Chondrocyte (in vitro differentiated cells): ENCODE measurements at places on chromosomes 16 and 17. TPM values are rescaled to one million over a fixed set of nuclear protein-coding genes. Genes with fewer than 3 reads are reported as not detected.

DNA sequence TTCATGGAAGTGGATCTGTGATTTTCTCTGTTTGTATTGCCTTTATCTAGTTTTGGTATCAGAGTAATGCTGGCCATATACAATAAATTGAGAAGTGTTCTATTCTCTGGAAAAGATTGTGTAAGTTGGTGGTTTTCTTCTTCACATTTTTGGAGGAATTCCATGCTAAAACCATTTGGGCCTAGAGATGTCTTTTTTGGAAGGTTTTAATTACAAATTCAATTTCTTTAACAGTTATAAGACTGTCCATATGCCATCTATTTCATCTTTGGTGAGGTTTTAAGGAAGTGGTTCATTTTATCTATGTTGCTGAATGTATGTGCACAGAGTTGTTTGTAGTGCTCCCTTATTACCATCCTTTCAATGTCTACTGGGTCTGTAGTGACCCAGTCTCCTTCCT, 46.0 kb downstream of the CACNG1 start:
- peaks cover 5% of the 10 kb centered on the region for H3K4me1 ChIP-seq
- no peaks in the 10 kb centered on the region for H3K27me3 ChIP-seq
- H3K36me3 ChIP-seq, result peaks cover 15% of the 10 kb centered on the region
- no peak overlapping the region for H3K27ac ChIP-seq
- DNase-seq, result no peak

- no peak for DNase-seq
- peaks cover 8% of the 10 kb centered on the region for H3K4me1 ChIP-seq
- H3K36me3 ChIP-seq, result no peaks in the 10 kb centered on the region
- no peak overlapping the region for H3K27ac ChIP-seq
- H3K4me3 ChIP-seq, result no peak overlapping the region
Observed at GRCh38 chr17:10604521-10604920, 52.6 kb downstream of the MYH3 start.

- peaks cover 48% of the 10 kb centered on the region for H3K4me1 ChIP-seq
- peak; percentile 62 for DNase-seq
- H3K27me3 ChIP-seq, result no peaks in the 10 kb centered on the region
- H3K27ac ChIP-seq, result peak overlapping the region; percentile 100
Observed at GRCh38 chr17:2406271-2406902, 5.5 kb upstream of the MNT start.

GRCh38 chr17:35917519-35918213, 12.9 kb downstream of the RDM1 start:
- H3K36me3 ChIP-seq, result no peaks in the 10 kb centered on the region
- H3K27ac ChIP-seq, result no peak overlapping the region
- H3K27me3 ChIP-seq, result no peaks in the 10 kb centered on the region
- DNase-seq, result no peak
- H3K4me3 ChIP-seq, result no peak overlapping the region

- H3K36me3 ChIP-seq, result peaks cover 25% of the 10 kb centered on the region
- H3K27me3 ChIP-seq, result no peaks in the 10 kb centered on the region
- no peak overlapping the region for H3K27ac ChIP-seq
- H3K4me1 ChIP-seq, result no peaks in the 10 kb centered on the region
- peak; percentile 79 for DNase-seq
Observed at GRCh38 chr16:4703906-4704305, 10.5 kb downstream of the NUDT16L1 start.

GRCh38 chr17:74325743-74326379, at the start of gene KIF19:
Gene KIF19, plus strand, starts transcription at chr17:74326226. Its CDS starts 124 bp downstream, at chr17:74326350.
- H3K4me3 ChIP-seq, result peak within 1 kb of the TSS; percentile 46
- H3K4me1 ChIP-seq, result peaks cover 5% of the 10 kb centered on the region

DNA sequence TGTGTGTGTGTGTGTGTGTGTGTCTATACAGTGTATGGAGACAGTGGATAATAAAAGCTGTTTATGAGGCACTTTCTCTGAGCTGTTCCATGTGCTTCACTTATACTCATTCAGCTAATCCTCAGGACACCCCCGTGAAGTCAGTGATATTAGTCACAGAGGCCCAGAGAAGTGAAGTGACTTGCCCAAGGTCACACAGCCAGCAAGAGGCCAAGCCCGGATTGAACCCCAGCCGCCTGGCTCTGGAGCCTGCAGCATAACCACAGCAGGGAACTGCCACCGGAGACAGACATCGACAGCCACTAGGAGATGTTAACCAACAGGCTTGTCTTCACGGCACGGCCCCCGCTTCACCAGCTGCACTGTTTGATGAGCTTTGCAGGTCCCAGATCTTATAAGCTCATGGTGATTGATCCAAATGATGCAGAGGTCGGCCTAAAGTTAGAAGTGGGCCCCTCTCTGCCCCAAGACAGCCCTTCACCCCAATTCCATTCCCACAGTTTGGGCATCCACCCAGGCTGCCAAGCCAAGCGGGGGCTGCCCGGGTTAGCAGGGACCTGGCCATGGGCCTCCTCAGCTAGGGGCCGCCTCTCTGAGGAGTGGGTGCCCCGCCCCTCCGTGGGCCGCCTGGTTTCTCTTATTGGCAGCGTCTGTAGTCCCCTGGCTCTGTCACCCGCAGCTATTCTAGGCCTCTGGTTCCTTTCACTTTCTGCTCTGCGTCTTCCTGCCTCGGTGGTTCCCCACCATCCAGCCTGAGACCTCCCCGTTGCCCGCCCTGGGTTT, 30.9 kb downstream of the SOCS1 start:
- peaks cover 9% of the 10 kb centered on the region for H3K4me1 ChIP-seq
- H3K4me3 ChIP-seq, result no peak overlapping the region
- no peak for DNase-seq

DNA sequence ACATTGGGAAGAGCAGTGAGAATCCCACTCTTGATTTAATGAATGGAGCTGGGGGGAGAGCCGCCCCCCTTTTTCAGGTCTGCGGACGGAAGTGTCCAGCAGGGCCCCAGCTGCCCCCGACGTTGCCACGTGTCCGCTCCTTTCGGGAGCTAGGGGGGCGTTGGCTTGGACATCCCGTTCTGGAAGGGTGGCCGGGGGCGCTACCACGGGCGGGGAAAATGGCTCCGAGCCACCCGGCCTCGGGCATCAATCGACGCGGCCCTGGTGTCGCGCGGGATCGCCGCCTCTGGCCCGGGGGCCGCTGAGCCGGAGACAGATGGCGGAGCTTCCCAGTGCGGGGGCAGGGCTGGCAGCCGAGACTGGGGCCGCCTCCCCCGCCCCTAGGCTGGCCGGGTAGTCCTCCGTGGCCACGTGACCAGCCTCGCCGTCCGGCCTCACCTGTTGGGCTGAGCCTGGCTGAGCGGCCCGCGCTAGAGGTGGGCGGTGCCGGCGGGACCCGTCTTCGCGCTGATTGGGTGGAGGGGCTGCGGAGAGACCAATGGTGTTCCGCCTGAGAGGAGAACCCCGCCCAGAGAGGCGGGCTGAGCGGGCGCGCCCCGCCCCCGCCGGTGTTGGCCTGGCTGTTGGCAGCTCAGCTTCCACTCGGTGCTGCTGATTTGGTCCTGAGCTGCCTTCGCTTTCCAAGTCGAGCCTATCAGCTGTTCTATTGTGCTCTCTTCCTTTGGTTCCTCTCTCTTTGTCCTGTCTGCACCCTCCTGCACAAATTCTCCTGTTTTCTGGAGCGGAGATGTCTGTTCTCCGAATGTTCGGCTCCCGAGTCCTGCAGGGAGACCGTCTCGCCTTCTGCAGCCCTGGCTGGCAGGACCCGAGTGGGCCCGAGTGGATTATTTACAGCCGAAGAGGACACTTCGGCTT, 8.3 kb downstream of the HS3ST3B1 start:
- peaks cover 55% of the 10 kb centered on the region for H3K4me1 ChIP-seq
- peak; percentile 98 for DNase-seq
- H3K27me3 ChIP-seq, result no peaks in the 10 kb centered on the region
- H3K27ac ChIP-seq, result peak overlapping the region; percentile 97
- H3K36me3 ChIP-seq, result peaks cover 6% of the 10 kb centered on the region

DNA sequence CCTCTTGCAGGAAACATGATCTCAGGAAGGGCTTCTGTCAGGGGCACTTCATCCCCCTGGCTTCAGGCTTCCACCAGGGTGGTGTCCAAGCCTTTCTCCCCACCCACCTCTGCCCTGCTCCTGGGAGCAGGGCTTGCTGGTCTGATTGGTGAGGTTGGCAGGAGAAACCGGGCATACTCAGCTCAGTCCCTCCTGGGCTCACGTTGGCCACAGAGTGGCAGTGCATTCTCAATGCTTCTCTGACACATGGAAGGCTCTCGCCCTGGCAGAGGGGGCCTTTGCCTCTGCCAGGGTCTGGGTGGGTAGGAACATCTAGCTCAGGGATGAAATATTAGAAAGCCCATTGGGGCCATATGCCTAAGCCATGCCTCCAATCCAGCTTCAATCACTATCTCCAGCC, 142.8 kb downstream of the AXIN2 start:
- no peak for DNase-seq
- no peak overlapping the region for H3K4me3 ChIP-seq
- H3K4me1 ChIP-seq, result no peaks in the 10 kb centered on the region
- no peaks in the 10 kb centered on the region for H3K36me3 ChIP-seq
- H3K27ac ChIP-seq, result no peak overlapping the region

DNA sequence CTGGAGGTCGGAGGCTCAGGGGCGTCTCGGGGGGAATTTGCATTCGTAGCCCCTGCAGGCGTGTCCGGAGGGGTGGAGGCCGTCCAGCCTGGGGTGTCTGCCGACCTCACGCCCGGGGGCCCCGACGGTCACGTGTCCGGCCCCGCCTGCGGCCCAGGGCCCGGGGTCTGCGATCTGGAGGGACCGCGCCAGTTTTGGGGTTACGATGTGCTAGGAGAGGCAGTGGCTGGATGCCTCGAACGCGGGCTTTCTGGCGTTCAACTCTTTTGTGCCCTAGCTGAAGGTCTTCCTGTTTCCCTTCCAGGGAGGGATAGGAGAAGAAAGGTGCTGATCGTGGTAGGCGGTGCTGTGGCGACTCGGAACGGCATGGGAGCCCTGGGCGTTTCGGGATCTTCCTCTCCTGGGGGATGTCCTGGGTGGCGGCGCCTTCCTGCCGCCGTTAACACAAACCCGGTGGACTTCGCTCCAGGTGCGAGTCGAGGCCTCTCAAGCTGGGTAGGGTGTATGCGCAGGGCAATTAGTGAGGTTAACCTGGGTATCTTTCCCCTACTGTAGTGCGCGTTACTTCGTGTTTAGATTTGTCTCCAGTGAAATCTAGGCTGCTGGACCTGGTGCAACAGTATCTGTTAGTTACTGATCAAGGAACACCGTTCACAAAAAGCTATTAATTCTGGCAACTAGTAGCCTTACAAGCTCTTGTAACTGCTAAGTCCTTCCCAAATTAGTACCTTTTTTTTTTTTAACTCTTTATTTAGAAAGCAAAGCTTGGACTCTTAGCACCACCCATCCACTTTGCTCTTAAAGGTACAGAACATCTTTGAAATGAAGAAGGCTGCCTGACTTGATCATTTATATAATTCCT, 1.3 kb downstream of the AKAP1 start:
- peak overlapping the region; percentile 85 for H3K4me3 ChIP-seq
- no peaks in the 10 kb centered on the region for H3K36me3 ChIP-seq
- no peaks in the 10 kb centered on the region for H3K27me3 ChIP-seq
- peaks cover 16% of the 10 kb centered on the region for H3K4me1 ChIP-seq
- no peak for DNase-seq

GRCh38 chr16:75491876-75492275, 3.4 kb downstream of the CHST6 start:
- no peak for DNase-seq
- no peak overlapping the region for H3K4me3 ChIP-seq
- H3K27me3 ChIP-seq, result no peaks in the 10 kb centered on the region
- H3K27ac ChIP-seq, result no peak overlapping the region

- peaks cover 2% of the 10 kb centered on the region for H3K27me3 ChIP-seq
- no peaks in the 10 kb centered on the region for H3K36me3 ChIP-seq
- no peak overlapping the region for H3K27ac ChIP-seq
- no peak overlapping the region for H3K4me3 ChIP-seq
- H3K4me1 ChIP-seq, result peaks cover 8% of the 10 kb centered on the region
- no peak for DNase-seq
Observed at GRCh38 chr17:53749178-53749577, 73.5 kb upstream of the KIF2B start.

GRCh38 chr17:56681561-56682266, 88.2 kb downstream of the NOG start:
- DNase-seq, result no peak
- no peaks in the 10 kb centered on the region for H3K36me3 ChIP-seq
- peaks cover 26% of the 10 kb centered on the region for H3K27me3 ChIP-seq

- H3K4me3 ChIP-seq, result no peak overlapping the region
- peak; percentile 51 for DNase-seq
- no peaks in the 10 kb centered on the region for H3K27me3 ChIP-seq
- no peak overlapping the region for H3K27ac ChIP-seq
Observed at GRCh38 chr17:82943339-82943738, 103.5 kb upstream of the ZNF750 start.

GRCh38 chr16:51615141-51615540, 464.1 kb upstream of the SALL1 start:
- no peak overlapping the region for H3K27ac ChIP-seq
- H3K4me3 ChIP-seq, result no peak overlapping the region
- H3K4me1 ChIP-seq, result no peaks in the 10 kb centered on the region
- no peaks in the 10 kb centered on the region for H3K36me3 ChIP-seq

Gene SNRNP25
- total RNA-seq, result 27.7 to 40.5 TPM (median 28.0 TPM) in 3 replicates

Gene MYOCD
- total RNA-seq, result 0.73 to 12.9 TPM (median 11.9 TPM) in 3 replicates

Gene SLFN12L
- total RNA-seq, result not detected in 3 replicates

Gene ZC3H18
- 32.1 to 38.4 TPM (median 36.7 TPM) in 3 replicates for total RNA-seq

Gene KRTAP2-2
- not detected in 3 replicates for total RNA-seq

Gene NF1
- total RNA-seq, result 41.6 to 63.9 TPM (median 48.2 TPM) in 3 replicates

Gene SLC12A3
- total RNA-seq, result not detected in 3 replicates

Gene OMG
- total RNA-seq, result not detected in 3 replicates
